D721Med (cell line): ENCODE measurements at places on chromosomes 2 and 18.

DNA sequence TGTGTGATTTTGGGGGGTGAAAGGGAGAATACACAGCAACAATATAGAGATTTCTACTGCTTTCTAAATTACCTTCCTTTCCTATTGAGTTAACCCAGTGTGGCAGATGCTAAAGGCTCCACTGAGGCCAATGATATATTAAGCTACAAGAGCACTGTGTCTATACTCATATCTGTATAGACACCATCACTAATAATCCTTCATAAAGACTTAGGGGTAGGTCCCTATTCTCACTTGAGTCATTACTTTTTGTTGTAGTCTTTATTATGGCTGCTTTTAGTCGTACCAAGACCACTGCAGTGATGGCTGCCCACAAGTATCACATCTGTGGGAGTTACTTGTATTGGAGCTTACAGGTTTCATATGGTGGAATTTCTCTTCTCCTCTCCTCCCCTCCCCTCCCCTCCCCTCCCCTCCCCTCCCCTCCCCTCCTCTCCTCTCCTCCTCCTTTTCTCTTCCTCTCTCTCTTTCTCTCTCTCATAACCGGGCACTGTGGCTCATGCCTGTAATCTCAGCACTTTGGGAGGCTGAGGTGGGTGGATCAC, 637.6 kb downstream of the ADCYAP1 start:
- no peak for DNase-seq

GRCh38 chr2:177285892-177286715, 21.6 kb upstream of the NFE2L2 start:
- DNase-seq, result no peak

DNA sequence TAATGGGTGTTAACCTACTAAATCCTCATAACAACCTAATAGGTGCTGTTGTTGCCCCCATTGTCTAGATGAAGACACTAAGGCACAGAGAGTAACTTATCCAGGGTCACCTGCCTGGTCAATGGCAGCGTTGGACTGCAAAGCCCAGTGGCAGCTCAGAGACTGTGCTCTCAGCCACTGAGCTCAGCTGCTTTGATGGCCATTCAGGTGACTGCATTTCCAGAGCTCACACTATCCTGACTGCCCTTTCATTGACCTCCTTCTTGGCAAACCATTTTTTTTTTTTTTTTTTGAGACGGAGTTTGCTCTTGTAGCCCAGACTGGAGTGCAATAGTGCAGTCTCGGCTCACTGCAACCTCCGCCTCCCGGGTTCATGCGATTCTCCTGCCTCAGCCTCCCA, 115.2 kb downstream of the MAPK4 start:
- no peak for DNase-seq

- no peak for DNase-seq
Observed at GRCh38 chr18:74828200-74828599, 230.5 kb downstream of the ZNF407 start.

DNA sequence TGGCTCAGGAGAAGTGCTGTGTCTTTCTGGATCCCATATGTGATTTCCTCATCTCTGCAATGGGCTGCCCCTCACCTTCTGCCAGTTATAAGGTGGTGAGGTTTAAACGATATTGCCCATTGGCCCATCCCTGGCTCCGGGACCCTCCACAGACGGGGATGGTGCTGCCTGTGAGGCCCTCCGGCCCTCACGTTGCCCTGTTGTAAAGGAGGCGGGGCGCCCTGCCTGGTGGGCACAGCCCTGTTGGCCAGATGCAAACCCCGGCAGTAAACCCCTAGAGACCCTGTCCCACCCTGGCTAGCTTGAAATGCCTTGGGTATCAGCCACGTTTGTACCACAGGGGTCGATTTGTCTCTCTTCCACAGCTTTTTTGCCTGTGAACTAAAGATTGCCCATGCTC, 7.4 kb downstream of the ARHGEF4 start:
- no peak for DNase-seq

GRCh38 chr18:32695534-32695933, 77.3 kb downstream of the KLHL14 start:
- DNase-seq, result no peak

DNA sequence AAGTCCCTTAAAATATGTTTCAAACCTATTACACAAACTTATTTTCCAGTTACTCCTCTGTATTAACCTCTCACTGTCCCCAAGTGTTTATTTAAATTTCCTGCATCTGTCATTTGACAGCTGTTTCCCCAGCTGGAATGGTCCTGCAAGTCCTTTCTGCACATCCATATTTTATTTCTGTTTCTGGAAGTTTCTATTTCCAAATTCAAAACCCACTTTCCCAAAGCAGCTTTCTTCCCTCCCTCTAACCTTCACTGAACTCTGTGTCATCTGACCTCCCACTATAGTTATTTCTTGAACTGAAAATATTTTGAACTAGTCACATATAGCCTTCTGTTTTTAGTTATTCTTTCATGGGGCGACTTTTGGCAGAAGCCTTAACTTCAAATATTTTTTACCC, 459.4 kb upstream of the MC4R start:
- no peak for DNase-seq

DNA sequence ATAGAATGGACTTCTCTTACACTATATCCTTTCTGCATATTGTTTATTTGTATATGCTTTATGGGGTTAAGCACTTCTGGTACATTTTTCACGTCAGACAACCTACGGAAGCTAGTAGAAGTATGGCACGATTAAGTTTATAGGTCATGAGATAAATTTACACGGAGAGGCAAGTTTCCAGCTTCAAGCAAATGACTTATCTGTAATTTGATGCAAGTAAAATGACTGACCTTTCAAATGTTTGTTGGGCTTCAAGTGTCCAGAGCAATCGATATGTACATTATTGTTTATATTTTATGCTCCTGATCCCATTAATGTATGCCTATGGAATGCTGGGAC, 97.5 kb upstream of the EFEMP1 start:
- DNase-seq, result no peak

DNA sequence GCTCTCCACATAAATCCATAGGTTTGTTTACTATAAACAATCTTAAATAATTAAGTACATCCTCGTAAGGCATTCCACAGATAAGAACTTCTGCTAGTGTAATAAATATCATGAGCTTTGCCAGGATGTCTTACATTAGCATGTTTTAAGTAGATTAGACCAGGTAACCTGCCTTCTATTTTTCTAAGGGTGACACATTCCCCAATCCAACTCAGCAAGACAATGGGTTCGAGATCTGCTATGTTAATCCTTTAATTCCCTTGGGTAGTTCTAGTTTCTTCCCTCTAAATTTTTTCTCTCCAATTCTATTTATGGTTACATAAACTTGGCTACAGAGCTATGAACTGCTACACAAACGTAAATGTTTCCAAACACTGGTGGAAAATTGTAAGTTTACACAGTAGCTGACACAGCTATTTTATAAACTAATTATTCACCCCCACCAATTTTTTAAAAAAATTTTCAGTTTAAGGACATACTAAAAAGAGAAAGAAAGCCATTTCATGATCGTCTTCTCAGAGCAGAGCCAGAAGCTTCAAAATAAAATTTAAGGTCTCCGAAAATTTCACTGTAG, 386.5 kb upstream of the SLC39A10 start:
- DNase-seq, result no peak

DNA sequence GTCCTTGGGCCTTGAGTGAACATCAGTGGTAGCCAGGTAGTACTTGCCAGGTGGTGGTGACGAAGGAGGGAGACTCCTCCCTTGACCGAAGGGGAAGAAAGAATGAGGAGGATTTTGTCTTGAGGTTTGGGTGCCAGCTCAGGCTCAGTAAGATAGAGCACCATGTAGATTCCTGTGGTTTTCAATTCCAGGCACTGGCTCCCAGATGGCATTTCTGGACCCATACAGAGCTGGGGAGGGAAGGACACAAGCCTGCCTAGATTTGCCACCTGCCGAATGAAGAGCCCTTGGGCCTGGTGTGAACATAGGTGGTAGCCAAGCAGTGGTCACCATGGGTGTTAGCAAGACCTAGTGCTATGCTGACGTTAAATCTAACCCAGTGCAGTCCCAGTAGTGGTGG, 108.8 kb upstream of the UBE2E3 start:
- DNase-seq, result no peak

GRCh38 chr18:6920099-6920955, 190.8 kb downstream of the ARHGAP28 start:
- no peak for DNase-seq

DNA sequence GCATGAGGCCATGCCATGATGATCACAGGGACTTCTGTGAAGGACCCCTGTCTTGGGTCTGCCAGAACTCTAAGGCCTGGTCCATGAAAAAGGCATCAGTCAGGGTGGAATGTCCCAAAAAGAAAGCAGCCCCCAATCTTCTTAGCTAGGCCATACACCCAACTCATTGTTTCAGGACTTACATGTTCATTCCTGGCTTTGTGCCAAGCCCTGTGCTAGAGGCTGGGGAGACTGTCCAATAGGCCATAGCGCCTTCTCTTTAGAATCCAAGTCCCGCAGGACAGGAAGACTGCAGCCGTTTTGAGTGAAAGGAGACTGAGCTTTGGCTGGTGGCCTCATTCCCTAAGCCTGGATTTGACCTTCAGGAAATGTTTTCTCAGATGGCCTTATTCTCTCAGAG, 247.3 kb downstream of the PRKCE start:
- no peak for DNase-seq

DNA sequence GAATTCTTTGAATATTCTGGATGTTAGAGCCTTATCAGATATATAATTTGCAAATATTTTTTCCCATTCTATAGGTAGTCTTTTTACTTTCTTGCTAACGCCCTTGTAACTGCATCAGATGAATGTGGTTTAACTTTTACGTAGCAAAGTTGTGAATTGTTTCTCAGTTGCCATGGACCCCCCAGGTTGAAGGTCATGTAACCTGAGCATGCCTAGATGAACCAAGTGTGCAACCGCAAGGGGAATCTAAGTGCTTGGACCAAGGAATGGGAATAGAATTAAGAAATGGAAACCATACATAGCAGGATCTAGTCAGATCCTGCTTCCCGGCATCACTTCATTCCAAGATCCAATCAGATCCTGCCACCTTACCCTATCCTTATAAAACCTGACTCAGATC, 65.1 kb upstream of the TNP1 start:
- no peak for DNase-seq

DNA sequence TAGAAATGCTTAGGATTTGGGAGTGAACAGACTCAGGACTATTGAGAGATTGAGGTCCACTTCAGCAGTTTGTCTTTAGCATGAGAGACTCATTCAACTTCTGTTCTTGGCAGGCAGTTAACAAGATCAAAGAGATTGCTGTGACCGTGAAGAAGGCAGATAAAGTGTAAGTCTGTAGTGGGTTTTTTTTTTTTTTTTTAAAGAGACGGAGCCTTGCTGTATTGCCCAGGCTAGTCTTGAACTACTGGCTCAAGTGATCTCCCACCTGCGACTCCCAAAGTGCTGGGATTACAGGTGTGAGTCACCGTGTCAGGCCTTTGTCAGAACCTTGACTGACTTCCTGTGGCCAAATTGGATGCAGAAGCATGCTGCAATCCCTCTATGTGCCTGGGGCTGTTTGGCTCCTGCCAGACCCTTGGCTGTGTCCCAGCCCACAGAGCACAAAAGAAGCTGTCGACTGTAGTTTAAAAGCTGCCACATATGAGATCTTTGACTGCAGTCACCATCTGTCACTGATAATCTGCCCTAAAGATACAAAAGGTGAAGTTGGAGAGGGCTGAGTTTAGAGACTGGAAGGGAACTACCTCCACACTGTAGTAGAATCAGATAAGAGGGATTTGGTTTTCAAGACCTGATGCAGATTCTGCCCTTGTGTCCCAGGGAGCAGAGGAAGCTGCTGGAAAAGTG, 9.9 kb downstream of the CCT7 start:
- DNase-seq, result no peak

GRCh38 chr2:120503793-120504571, 158.0 kb downstream of the INHBB start:
- DNase-seq, result no peak

DNA sequence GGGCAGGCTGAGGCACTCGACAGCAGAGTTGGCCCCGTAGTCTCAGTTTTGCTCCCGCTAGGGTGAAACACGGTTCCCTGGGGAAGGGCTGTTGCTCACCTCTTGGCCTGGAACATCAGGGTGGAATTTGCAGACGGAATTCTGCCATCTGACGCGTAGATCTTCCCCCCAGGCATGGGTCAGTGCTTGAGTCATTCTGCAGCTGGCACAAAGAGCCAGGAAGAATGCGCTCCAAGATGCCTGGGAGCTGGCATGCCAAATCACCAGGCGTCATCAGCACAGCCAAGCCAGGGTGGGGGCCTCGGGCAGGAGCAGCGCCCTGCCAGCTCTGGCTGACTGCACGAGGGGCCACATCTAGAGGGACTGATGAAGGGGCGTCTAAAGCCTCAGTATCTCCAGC, 42.7 kb downstream of the ODC1 start:
- DNase-seq, result no peak

- DNase-seq, result no peak
Observed at GRCh38 chr2:177282787-177283572, 18.5 kb upstream of the NFE2L2 start.

DNA sequence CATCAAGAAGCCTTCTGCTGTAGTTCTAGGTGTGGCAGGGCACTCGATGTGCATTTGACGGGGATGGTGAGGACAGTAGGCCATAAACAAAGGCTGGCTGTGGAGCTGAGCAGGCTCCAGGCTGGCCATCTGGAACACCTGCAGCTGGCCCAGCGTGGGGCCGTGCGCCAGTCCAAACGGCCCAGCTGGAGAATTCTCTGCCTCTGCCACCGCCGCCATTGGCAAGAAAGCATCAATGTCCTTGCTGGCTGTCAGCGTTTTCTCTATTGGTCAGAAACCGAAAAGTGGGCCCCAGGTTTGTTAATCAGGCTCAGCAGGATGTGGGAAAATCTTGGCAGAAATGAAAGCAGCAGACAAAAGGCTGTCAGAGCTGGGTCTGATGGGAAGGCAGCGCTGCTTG, 24.0 kb upstream of the CTIF start:
- no peak for DNase-seq

DNA sequence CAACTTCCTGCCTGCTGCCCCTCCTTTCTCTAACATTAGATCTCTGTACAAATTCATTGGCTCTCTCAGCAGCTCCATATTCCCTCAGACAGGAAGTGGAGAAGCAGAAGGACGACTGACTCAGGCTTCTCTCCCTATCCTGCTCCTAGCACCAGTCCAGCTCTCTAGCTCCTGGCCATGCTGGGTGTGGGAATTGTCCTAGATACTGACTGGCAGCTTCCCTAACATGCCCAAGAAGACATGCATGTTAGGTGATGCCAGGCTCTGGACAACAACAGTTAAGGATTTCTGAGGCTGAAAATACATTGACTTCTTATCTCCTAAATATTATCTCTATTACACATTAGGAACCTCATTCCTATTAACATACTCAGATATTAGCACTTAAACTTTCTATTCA, 292.9 kb downstream of the IKZF2 start:
- no peak for DNase-seq

- DNase-seq, result no peak
Observed at GRCh38 chr2:167420211-167420610, 531.9 kb downstream of the XIRP2 start.

- no peak for DNase-seq
Observed at GRCh38 chr2:113700186-113700841, 56.1 kb downstream of the SLC35F5 start.

DNA sequence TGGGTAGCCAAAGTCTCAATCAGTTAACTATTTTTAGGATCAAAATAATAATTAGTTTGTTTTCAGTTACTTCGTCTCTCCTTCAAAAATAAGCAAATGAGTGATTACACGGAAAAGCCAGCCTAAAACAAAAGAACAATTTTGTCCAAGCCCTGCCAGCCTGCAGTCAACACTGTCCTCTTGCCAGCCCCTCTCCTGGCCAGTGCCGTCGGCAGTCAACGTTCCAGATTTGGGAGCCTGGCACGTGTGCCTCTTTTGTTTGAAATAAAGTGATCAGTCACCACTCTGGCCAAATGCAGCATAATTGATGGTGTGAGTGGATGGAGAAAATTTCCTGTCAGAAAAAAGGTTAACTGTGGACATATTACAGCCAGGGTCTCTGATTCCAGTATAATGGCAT, 260.6 kb upstream of the SKOR2 start:
- no peak for DNase-seq
